ENCODE measurements at places on chromosomes 7 and 10.

GRCh38 chr7:749140-749551, 22.1 kb upstream of the PRKAR1B start:
- no peak for DNase-seq

DNA sequence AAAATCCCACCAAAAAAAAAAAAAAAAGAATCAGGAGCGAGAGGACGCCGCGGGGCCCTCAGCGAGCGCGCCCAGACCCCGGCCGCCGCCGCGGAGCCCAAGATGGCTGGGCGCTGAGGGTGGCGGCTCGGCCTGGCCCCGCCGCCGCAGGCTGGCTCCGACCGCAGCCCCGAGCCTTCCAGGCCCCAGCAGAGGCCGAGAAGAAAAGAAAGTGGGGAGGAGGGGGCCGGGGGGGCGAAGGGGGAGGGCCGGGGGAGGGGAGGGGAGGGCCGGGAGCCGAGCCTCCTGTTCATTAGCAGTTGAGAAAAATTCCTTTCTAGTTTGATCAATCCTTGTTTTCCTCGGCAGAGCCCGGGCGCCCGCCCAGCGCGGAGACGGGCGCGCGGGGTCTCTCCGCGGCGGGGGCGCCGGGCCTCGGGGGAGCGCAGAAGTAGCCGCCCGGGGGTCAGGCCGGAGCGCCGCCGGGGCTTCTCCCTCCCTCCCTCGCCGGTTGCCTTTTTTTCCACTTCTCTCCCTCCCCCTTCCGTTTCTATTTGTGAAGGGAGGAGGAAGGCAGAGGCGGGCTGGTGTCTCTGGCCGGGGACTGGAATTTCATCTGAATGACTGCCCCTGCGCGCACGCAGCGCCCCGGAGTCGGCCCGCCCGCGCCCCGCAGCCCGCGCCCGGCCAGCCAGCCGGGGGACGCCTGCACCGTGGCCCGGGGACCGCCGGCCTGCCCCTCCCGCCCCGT, 778 bp upstream of the TRIM8 start:
- DNase-seq = peak; percentile 14

DNA sequence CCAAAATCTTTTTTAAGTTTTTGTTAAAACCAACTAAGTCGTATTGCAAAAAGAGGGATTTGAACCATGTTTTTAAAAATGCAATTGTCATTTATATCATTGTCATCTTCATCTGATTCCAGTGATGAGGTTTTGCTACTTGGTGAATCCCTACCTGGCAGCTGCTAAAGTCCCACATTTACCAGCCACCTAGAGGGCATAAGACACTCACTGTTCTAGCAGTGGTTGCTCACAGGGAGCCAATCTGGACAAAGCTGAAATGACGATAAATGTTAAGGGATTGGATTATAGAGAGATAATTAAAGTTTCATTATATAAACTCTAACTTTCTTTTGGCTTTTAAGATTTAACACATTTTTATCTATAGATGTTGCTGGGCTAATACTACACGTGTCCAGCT, 18.7 kb downstream of the KIFBP start:
- no peak for DNase-seq

- DNase-seq = no peak
Measured at GRCh38 chr10:132601567-132601966, 64.0 kb downstream of the INPP5A start.

DNA sequence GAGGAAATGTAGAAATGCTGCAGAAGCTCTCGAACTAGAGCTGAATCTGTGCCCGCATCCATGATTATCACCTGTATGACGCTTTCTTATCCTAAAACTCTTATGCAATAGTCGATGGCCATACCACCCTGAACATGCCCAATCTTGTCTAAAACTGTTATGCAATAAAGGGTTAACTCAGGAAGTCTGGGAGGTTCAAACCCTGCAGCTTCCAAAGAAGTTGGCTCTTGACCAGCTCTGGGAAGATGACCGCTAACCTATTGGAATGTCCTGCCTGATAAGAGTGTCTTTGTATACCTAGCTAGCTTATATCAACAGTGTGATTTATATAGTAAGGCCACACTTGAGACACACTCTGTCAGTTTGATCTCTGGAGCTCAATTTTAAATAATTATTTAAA, 3.4 kb upstream of the C10orf88 start:
- no peak for DNase-seq
